ENCODE measurements at places on chromosomes 3 and 15.

DNA sequence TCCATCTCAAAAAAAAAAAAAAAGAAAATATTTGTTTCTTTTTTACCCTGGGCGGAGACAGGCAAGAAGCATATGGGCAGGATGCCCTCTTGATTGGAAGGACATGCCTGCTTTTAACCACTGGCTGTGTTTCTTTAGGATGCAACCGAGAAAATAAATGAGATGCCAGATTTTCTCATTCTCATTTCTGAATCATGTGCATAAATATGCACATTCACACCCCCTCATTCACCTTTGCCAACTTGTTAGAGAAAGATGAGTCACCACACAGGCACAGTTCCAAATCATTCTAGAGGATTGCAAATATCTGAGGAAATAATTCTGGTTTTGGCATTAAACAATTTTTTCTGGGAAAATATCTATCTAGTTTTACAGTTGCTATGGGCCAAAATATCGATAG, 3.3 kb downstream of the LIPH start:
- DNase-seq: peak; percentile 97

- no peak for DNase-seq
Measured at GRCh38 chr15:85329561-85330422, 50.6 kb upstream of the AKAP13 start.

DNA sequence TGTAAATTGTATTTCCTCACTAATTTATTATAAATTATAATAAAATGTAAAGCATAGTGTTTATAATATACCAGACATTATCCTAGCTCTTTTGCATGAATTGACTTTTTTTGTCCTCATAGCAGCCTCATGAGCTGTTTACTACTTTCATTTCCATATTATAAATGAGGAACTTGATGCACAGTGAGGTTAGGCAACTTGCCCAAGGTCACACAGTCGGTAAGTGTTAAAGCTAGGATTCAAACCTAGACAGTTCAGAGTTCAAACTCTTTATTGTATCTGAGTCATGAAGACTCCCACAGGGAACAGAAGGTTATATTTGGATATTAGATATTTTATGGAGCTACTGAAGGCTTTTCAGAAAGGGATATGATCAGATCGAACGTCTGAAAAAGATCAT, 322.2 kb upstream of the SATB1 start:
- no peak for DNase-seq

- DNase-seq: no peak
Measured at GRCh38 chr3:30225021-30225420, 381.4 kb upstream of the TGFBR2 start.

DNA sequence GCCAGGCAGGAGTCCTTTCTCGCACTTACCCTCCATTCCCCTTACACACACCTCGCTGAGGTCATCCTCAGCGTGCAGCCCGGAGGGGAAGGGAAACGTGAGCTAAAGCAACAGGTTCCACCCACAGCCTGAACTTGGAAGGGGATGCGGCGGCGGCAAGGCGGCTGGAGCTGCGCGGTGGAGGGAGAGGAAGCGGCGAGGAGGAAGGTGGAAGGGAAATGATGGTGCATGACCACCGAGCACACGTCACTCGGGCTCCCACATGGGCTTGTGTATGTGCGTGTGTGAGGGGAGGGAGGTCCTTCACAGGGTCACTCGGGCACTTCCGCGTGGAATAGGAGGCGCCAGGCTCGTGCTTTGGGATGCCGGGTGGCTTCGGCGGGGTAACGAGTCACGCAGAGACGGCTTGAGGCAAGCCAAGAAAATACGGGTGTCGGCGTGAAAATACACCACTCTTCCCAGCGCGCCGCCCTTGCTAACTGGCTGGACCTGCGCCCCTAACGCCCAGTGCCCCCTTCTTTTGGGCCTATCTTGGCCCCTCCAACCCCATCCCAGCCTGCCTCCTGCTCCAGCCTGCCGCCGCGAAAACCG, 225.5 kb upstream of the IL12A start:
- DNase-seq: peak; percentile 89

- DNase-seq: no peak
Measured at GRCh38 chr3:43785551-43785950, 94.8 kb downstream of the ABHD5 start.

DNA sequence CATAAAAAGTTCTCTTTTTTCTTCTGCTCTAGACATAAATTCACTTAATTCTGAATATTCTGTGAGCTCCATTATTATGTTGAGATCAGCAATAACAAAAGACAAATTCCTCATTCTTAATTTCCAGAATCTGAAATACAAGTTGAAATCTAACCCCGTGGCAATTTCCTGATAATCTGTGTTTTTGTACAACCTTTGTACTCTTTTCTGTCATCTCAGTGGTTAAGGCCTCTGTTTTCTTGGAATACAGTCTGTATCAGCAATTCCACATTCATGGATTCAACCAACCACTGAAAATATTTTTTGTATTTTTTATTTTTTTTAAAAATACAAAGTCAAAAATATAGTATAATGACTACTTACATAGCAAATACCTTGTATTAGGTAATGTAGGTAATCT, 8.7 kb downstream of the CCR8 start:
- DNase-seq: no peak

- DNase-seq: peak; percentile 8
Measured at GRCh38 chr3:154862265-154862664, 217.9 kb upstream of the MME start.

- DNase-seq: no peak
Measured at GRCh38 chr3:151550642-151551041, 89.8 kb upstream of the IGSF10 start.

GRCh38 chr15:53910236-53910849, 67.9 kb upstream of the UNC13C start:
- peak; percentile 96 for DNase-seq

DNA sequence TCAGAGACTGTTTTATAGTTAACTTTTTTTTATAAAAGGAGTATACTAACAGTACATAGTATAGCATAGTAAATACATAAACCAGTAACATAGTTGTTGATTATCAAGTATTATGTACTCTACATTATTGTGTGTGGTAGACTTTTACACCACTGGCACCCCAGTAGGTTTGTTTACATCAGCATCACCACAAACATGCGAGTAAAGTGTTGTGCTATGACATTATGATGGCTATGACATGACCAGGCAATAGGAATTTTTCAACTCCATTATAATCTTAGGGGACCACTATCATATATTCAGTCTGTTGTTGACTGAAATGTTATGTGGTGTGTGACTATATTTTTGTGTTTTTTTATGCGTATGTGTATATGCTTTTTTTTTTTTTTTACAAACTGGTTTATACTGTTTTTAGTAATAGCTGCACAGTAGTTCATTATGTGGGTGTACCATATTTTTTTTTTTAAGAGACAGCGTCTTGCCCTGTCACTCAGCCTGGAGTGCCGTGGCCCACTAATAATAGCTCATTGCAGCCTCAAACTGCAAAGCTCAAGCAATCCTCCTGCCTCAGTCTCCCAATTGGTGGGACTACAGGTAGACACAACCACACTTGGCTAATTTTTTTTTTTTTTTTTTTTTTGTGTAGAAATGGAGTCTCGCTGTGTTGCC, 1.9 kb downstream of the CAPN7 start:
- DNase-seq: no peak

- DNase-seq: no peak
Measured at GRCh38 chr3:72481542-72481941, 366.7 kb downstream of the SHQ1 start.

GRCh38 chr3:110384601-110385000, 687.0 kb upstream of the NECTIN3 start:
- peak; percentile 68 for DNase-seq

DNA sequence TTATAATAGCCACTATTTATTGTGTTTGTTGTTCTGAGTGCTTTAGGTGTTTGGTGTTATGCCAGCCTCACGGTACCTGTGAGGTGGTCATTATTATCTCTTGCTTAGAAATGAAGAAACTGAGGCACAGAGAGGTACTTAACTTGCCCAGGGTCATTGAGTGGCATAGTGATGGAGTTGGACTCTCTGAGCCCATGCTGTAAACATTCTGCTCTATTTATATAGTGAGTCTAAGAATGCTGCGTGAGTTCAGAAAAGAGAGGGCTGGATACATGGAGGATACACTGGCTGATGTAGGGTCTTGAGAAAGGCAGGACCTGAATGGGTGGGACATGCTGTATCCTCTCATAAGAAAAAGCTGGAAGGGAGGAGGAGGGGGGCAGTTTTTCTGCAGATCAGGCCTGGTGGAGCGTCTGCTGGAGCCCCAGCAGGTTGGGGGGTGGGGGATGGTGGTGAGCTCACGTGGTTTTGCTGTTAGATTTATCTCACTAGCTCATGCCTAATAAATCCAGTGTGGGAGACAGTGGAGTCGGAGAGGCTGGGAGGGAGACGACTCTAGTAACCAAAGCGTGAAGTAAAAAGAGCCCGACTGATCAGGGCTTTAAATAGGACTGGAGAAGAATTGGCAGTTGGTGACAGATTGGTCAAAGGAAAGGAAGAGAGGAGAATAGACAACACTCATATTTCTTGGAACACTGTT, 16.0 kb downstream of the MED12L start:
- DNase-seq: no peak

- DNase-seq: no peak
Measured at GRCh38 chr15:80989081-80989517, 520 bp downstream of the MESD start.

- no peak for DNase-seq
Measured at GRCh38 chr3:107997671-107998070, 93.2 kb downstream of the CD47 start.

DNA sequence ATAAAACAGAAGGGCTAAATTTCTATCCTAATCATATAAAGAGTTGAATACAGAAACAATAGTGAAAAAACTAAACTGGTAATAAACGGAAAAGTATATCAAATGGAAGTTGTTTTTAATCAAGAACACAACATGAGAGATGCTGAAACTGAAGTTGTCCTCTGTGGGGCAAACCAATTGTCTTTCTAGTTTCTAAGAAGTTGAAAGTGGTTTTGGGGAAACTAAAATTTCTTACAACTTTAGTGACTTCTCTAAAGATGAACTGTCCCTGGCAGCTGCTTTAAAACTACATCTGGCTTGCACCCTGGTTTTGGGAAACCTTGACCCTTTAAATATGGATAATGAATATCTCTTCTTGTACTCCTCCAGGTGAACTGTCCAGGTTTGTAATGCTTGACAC, 155.6 kb downstream of the ADAM10 start:
- DNase-seq: no peak

- DNase-seq: no peak
Measured at GRCh38 chr15:45027220-45027619, 4.2 kb downstream of the SORD start.

DNA sequence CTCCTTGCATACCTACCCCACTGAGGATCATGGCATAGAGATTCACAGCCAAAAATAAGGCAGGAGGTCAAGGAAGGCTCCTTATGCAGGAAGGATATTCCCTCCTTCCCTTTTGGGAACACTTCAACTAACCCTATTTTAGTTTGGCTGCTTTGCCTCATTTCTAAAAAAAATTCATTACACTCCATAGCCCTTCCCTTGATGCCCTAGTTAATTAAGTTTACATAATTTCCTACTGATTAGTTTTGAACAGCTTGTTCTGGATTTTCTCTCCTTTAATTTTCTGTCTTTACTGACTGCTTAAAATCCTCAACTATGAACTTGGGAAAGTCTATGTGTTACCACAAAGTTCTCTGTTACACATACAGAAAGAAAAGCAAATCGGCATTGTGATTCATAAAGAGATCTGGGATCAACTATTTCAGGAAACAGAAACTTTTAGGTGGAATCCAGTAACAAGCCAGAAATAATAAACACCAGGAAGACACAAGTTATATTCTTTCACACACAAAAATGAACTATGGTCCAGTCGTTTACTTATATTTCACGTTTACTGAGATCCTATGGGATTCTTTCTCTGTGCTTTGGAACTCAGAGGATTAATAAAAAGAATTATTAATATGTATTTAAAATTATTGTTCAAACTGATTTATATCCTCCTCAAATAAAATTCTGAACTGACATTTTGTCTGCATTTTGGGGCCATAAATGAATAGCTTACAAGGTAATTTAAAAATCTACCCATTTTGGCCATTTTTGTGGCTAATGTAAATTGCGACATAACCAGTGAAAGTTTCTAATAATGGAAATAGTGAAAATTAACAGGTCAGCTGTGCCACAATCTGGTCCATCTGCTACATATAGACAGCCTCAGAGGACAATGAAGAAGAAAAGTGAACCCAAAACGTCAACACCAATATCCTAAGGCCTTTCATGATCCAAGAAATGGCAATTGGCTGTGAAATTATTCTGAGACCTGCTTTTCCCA, 113.8 kb downstream of the FRMD5 start:
- no peak for DNase-seq

DNA sequence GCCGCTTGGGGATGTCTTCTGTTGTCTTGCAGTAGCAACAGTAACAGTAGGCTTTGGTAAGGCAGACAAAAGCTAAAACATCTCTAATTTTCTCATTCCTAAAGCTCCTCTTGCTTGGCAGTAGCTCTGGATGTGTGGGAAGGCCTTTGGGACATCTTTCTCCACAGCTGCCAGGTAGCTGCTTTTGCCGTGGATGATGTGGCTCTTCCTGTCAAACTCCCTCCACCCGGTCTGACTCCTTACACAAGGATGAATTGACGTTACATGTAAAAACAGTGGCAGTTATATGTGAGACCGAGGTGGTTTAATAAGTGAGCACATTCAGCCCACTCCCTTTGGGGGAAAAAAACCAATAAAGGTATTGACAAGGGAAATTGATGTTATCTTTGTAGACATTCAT, 309.1 kb downstream of the TUSC7 start:
- no peak for DNase-seq

DNA sequence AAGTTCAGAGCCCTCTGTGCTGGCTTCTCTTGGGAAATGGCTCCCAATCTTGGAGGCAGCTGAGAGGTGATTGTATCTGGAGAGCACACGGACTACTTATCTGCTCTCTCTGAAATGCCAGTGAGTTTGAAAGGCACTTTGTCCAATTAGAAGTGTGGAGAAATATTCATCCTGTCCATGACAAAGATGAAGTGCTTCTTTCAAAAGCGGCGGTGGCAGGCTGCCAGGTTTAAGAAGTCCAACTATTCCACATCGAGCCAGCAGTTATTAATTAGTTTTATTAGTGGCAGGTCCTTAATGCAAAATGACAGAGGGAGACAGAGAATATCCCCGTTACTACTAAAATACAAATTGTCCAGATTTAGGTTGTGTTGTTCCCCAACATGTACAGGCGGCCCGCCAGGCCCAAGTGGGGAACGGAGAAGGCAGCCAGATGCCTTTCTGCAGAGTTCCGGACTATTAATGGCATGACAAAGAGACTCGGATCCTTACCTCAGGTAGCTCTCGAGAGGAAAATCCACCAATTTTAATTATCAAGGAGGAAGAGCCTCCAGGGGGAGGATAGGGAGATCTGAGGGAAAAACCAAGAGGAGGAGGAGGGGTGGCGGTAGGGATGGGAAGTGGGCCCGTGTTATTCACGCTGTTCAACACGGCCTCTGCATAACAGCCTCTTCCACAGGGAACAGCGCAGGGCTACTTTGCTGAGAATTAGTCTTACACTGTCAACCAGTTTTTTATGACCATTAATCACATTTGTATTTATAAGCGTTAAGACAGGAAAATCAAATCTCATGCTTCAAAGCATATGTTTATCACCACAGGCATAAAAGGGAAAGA, 42.0 kb downstream of the RORA start:
- no peak for DNase-seq

GRCh38 chr3:98890965-98891910, 10.3 kb downstream of the DCBLD2 start:
- peak; percentile 31 for DNase-seq

GRCh38 chr15:31302778-31303725, 23.6 kb upstream of the KLF13 start:
- DNase-seq: peak; percentile 32

- no peak for DNase-seq
Measured at GRCh38 chr3:4251412-4251811, 51.8 kb upstream of the SETMAR start.
